Uterus (tissue), 4 donors: ENCODE measurements at places on chromosomes 4 and X. TPM values are rescaled to one million over a fixed set of nuclear protein-coding genes. Genes with fewer than 3 reads are reported as not detected.

TMEM47 gene
- total RNA-seq, result 59.4 TPM

SATL1 gene
- not detected for total RNA-seq

USP17L22 gene
- not detected for total RNA-seq

BEX1 gene
- 12.1 TPM for total RNA-seq

XAGE1B gene
- not detected for total RNA-seq

SSX1 gene
- not detected for total RNA-seq

DCX gene
- 2.0 TPM for total RNA-seq

CTAG2 gene
- total RNA-seq, result not detected

SLC6A14 gene
- not detected for total RNA-seq

MAGEC2 gene
- total RNA-seq, result not detected

TMSB15A gene
- 12.7 TPM for total RNA-seq

DKK2 gene
- total RNA-seq, result 25.0 TPM

CPLX1 gene
- total RNA-seq, result 0.14 TPM

SHISA3 gene
- total RNA-seq, result 0.59 TPM

ENPEP gene
- 43.3 TPM for total RNA-seq

HDX gene
- 15.6 TPM for total RNA-seq

WNK3 gene
- 1.5 TPM for total RNA-seq

GAGE13 gene
- not detected for total RNA-seq

PIR gene
- total RNA-seq, result 9.8 TPM

GUCY1A1 gene
- 50.3 TPM for total RNA-seq

DGKK gene
- not detected for total RNA-seq

CXCR3 gene
- 0.28 TPM for total RNA-seq

PF4V1 gene
- not detected for total RNA-seq

HTT gene
- 81.4 TPM for total RNA-seq

PNMA3 gene
- 0.49 TPM for total RNA-seq

GRIA3 gene
- 12.4 TPM for total RNA-seq

EDNRA gene
- 50.6 TPM for total RNA-seq

RTL5 gene
- 2.4 TPM for total RNA-seq

GPR143 gene
- not detected for total RNA-seq

VCX2 gene
- not detected for total RNA-seq

GCNA gene
- 1.2 TPM for total RNA-seq

LPAR4 gene
- 31.7 TPM for total RNA-seq

KLB gene
- not detected for total RNA-seq

CT45A1 gene
- not detected for total RNA-seq

TAF7L gene
- not detected for total RNA-seq

MAD2L1 gene
- total RNA-seq, result 2.9 TPM

TCEANC gene
- total RNA-seq, result 7.2 TPM

FGFBP2 gene
- total RNA-seq, result 1.6 TPM

OPHN1 gene
- 8.5 TPM for total RNA-seq

FAM149A gene
- 16.9 TPM for total RNA-seq

IGBP1 gene
- 58.9 TPM for total RNA-seq

GYG2 gene
- total RNA-seq, result 9.6 TPM

RAB40A gene
- total RNA-seq, result 6.7 TPM

NIPAL1 gene
- not detected for total RNA-seq
